ENCODE measurements at places on chromosomes 13 and 19.

DNA sequence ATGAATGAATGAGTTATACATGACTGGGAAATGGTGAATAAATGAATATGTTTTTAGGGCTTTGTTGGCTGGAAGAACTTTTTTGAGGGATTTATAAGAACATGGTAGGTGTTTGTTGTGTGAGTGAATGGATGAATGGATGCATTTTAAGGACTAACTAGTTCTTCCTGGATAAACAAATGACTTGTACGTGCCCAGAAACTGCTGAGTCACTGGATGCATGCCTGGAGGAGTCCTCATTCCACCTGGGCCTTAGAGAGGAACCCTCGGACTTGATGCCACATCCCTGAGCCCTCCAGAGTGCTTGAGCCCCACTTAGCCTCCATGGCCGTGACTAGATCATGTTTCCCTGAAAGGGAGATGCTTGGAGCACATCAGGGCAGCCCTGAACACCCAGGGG lies 153.4 kb downstream of the DPF1 start:
- DNase-seq = peak; percentile 87

GRCh38 chr13:80235967-80236302 lies 105.0 kb downstream of the SPRY2 start:
- no peak for DNase-seq

- DNase-seq = no peak
Measured at GRCh38 chr19:52662631-52663030, 24.5 kb upstream of the ZNF83 start.

DNA sequence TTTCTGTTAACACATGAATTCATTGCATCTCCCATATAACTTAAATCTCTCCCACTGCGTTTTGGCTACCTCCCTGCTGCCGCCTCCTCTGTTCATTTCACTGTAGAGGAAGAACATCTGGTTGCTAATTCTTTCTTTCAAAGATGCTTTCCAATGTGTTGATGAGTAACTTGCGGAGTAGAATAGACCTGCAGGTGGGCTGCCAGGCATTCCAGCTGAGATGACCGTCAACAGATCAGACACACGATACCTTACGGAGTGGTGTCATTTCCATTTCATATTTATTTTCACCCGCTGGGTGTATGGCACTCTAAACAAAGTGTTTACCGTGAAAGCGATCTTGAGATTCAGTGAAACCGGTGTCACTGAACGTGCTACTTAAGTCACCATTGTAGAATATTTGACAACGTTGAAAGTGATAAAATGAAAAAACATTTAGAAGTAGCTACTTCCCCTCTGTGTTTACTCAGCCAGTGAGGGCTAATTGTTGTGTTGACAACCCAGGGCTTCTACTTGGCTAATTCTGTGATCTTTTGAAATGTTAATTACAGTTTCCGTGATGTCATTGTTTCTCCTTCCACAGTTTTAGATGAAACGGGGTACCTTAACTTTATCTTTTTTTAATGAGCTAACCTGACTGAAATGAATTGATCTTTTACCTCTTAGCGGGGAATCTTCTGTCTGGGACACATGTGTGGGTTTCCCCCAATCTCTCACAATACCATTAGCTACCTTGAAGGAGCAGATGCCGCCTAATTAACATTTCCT lies 228.5 kb upstream of the ARGLU1 start:
- DNase-seq = no peak

DNA sequence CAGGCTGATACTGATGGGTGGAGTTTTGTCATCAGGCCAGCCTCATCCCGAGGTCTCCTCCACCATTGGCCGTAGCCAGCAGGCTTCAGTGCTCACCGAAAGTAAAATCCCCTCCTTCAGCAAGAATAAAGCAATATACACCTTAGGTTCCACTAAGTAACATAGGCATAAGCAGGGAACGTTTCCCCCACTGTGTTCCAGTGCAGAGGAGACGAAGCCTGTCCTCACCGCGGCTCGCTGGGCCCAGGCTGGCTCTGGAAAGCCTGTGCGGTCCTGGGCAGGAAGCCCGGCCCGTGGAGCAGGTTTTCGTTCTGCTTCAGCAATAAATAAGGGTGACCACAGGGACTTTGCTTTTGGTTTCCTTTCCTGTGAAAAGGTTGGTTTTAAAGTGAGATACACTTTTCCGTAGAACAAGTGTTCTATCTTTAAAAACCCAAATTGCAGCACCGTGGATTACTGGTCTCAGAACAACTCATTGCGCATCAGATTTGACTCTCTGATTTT lies 16.3 kb upstream of the TEX29 start:
- DNase-seq = no peak

DNA sequence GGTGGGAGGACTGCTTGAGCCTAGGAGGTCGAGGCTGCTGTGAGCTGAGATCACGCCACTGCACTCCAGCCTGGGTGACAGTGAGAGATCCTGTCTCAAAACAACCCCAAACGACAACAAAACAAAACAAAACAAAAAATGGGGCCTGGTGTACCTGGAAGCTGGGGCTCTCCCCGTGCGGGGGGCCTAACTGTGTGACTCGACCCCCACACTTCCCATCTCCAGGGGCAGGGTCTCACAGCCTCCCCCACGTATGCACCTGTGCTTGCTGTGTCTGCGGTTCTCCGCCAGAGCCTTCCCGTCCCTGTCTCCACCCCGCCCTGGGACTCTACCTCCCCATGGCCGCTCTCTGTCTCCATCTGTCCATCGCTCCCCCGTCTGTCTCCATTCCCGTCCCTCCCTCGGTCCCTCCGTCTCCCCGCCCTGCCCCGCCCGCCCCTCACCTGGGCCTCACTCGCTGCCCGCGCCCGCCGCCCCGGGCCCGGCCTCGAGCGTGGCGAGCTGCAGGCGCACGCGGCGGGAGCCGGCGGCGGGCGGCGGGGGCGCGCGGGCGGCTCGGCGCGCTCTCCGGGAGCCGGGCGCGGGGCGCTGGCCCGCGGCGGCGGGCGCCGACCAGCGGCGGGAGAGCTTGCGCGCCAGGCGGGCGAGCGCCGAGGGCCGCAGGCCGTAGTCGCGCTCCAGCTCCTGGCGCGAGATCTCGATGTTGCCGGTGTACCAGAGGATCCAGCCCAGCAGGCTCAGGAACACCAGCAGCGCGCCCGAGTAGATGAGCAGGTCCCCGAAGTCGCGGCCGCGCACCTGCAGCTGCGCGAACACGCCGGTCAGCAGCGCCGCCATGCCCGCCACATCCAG lies 587 bp downstream of the TMEM238 start:
- peak; percentile 35 for DNase-seq

DNA sequence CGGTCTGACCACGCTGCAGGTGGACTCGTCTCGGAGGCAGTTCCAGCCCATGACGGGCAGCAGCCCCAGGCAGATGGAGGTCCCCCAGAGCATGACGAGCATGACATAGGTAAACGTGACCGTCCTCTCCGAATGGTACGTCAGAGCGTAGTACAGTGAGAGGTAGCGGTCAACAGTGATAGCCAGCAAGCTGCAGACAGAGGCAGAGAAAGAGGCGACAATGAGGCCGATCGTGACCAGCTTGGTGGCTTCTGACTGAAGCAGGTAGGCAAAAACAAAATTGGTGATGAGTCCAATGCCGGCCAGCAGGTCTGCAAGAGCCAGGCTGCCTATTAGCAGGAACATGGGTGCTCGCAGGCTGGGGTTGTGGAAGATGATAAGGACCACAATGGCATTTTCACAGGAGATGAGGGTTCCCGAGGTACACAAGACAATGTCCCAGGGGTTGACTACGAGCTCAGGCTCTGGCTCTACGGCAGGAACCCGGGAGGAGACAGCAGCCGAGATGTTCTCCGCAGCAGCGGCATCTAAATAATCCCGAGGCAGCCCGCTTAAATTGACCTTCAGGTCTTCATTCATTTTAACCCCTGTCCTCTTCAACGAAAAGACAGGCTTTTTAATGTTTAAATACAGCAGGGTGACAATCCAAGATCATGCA lies 1.2 kb downstream of the GPR12 start:
- no peak for DNase-seq

DNA sequence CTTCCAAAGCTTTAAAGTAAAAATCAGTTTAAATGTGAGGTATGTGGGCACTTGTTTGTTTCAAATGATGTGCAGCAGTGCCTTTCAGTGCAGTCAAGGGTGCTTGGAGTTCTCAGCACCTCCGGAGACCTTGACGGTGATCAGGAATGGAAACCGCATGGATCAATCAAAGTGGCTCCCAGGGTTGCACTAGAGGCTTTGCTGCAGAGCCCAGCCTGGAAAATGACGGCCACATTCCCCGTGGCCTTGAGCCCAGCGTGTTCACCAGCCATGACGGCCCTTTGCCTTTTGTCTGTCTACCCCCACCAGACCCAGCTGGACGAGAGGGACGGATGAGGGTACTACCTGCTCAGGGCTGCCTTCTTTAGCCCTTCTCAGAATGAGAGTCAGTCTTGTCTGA lies 320.0 kb downstream of the TEX29 start:
- DNase-seq = no peak

GRCh38 chr19:54464044-54464629 lies 559 bp upstream of the LENG9 start:
- DNase-seq = peak; percentile 72

GRCh38 chr13:113918981-113919701 lies 54.7 kb downstream of the C13orf46 start:
- DNase-seq = no peak

DNA sequence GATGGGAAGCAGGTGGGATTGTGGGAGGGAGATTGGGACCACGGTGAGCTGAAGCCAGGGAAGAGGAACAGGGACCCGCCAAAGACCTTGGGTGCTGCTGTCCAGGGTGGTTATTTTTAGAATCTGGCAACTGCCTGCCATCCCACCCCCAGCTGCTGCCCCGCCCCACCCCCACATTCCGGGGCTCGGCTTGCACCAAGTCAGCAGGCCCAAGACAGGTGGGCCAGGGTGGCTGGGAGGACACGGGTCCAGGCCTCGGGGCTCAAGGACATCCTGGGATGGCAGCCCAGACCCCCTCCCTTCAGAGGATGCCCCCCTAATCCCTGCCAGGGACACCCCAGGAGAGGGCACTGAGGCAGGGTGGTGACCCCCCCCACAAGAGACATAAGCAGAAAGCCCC lies 827 bp downstream of the CKM start:
- no peak for DNase-seq

- DNase-seq = no peak
Measured at GRCh38 chr13:41457589-41458186, 338 bp downstream of the RGCC start.

DNA sequence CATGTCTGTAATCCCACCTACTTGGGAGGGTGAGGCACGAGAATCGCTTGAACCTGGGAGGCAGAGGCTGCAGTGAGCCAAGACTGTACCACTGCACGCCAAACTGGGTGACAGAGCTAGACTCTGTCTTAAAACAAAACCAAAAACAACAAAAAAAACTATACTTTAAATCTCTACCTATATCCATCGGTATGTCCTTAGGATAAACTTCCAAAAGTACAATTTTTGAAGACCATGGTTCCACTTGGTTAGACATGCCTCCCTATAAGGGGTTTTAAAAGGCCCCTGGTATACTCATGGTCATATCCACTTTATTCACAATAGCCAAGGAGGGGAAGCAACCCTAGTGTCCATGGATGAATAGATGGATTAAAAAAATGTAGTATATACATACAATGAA lies 39.8 kb downstream of the RUBCNL start:
- no peak for DNase-seq

- DNase-seq = no peak
Measured at GRCh38 chr19:29323021-29323430, 110.1 kb upstream of the UQCRFS1 start.

GRCh38 chr13:23699271-23699670 lies 129.1 kb downstream of the TNFRSF19 start:
- DNase-seq = no peak

GRCh38 chr13:100512422-100512821 lies 76.2 kb downstream of the GGACT start:
- DNase-seq = no peak

- no peak for DNase-seq
Measured at GRCh38 chr13:78341032-78341431, 262.3 kb downstream of the POU4F1 start.

- no peak for DNase-seq
Measured at GRCh38 chr13:23678795-23679194, 108.6 kb downstream of the TNFRSF19 start.

DNA sequence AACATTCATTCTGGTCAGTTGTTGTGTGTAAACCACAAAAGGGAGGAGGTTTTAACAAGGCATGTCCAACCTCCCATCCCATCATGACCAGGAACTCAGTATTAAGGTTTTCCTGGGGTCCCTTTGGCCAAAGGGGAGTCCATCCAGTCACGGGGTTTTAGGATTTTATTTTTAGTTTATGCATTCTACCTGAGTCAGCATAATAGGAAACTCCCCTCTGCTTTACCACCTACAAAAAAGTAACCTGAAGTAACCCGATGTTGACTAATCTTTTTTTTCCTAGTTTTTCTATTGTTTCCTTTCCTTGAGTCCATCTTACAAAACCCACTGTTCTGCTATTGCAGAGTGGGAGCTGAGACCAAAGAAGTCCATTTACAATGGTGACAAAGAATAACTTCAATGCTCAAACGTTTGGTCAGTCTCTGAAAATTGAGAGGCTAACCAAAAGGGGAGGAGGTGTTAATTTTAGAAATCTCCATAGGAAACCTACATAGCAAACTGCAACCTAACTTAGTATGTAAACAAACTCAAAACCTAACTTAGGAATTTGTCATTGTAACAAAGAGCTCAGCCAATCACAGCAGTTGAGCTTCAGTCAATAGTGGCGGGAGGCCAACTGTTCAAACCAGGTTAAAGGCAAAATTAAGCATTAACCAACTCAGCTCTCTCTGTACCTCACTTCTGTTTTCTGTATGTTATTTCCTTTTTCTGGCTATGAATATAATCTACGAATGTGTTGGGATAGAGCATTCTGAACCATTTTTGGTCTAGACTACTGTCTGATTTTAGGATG lies 1954.1 kb downstream of the PCDH9 start:
- no peak for DNase-seq

DNA sequence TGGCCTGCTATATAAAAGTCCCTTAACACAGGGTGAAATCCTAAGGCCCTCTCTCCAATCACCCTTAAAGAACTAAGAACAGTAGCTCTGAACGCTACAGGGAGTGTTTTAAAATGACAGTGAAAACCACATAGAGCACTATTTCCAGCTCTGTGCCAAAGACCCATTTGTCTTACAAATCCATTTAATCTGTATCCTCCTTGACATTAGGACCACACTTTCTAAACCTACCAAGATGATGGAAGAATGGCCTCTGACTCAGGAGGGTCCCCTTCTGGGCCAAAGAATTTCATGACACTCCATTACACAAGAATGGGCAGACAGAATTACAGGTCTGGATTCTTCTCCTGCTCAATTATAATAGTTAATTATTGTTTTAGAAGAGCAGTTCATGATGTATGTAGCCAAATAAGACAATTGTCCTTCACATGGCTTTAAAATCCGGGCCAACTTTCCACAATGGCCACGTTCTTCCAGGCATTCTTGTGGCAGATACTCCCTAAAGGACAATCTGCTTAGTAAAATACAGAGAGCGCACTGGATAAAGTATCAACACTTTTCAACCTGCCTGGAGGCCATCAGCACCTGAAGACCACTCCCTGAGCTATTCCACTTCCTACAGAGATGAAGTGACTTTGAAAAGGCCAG lies 61.0 kb downstream of the STK24 start:
- no peak for DNase-seq

Measured in DMS79 (cell line).